ENCODE measurements at places on chromosomes 13 and 19. TPM values are rescaled to one million over a fixed set of nuclear protein-coding genes. Genes with fewer than 3 reads are reported as not detected.

Gene RXFP2
- total RNA-seq: not detected

Gene SRRM5
- 1.1 TPM for total RNA-seq

Gene WTIP
- 31.0 TPM for total RNA-seq

Gene KCNC3
- 1.5 TPM for total RNA-seq

Gene ZNF208
- not detected for total RNA-seq
